ENCODE measurements at places on chromosomes 7 and 10.

- no peak overlapping the region for H3K4me3 ChIP-seq
- no peaks in the 10 kb centered on the region for H3K36me3 ChIP-seq
- H3K27me3 ChIP-seq: no peaks in the 10 kb centered on the region
- H3K4me1 ChIP-seq: peaks cover 2% of the 10 kb centered on the region
- DNase-seq: no peak
- no peak overlapping the region for H3K27ac ChIP-seq
These were observed 27.4 kb downstream of the ASZ1 start for GRCh38 chr7:117399820-117400422.

GRCh38 chr10:114698271-114699061 is 40.4 kb upstream of the ABLIM1 start:
- no peaks in the 10 kb centered on the region for H3K36me3 ChIP-seq
- no peaks in the 10 kb centered on the region for H3K27me3 ChIP-seq
- H3K4me3 ChIP-seq: no peak overlapping the region
- no peak overlapping the region for H3K27ac ChIP-seq
- H3K4me1 ChIP-seq: peaks cover 2% of the 10 kb centered on the region
- no peak for DNase-seq

DNA sequence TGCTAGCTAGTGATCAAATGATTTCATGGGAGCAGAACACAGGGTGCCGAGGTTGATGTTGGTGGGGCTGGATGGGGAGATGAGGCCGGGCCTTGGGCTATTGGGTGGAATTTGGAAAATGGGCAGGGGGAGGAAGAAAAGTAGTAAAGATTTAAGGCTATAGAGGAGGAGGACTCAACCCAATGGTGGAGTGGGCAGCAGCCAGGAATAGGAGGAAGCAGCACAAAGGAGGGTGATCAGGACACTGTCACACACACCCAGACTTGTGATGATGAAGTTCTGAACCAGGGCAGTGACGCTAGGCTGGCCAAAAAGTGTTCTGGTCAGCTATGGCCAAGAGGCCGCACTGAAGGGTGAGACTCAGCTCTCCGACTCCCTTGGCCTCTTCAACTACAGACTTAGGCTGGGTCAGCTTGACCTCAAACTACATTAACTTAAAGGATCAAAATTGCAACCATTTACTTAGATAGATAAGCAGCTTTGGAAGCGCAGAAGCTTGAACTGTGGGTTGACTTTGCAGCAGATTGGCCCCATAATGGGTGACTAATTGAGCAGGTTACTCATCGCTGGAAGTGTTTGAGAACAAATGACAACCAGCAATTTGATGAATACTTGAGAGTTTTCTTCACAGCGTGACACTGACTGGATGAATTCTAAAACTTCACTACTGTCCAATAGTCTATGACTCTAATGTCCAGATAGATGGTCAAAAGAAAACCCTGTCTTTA is 29.4 kb upstream of the GPR26 start:
- H3K27ac ChIP-seq: no peak overlapping the region
- H3K4me3 ChIP-seq: no peak overlapping the region
- H3K4me1 ChIP-seq: no peaks in the 10 kb centered on the region
- no peak for DNase-seq
- no peaks in the 10 kb centered on the region for H3K36me3 ChIP-seq
- no peaks in the 10 kb centered on the region for H3K27me3 ChIP-seq

DNA sequence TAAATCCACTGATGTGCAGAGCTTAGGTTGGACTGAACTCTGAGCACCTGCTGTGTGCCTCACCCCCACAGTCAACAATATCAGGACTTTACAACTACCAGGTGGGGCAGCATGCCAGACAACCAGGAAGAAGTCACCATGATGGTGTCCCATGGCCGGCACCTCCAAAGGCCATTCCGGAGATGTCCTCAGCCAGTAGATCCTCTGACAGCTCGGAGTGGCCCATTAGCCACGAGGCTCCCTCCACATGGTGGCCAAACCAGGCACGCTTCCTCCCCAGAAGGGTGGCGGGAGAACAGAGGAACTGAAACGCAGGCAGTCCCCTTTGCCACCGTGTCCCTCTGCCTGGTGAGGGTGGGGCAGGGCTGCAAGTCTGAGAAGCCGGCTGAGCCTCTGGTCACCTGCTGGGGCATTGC is 390.0 kb downstream of the TNS3 start:
- H3K36me3 ChIP-seq: no peaks in the 10 kb centered on the region
- no peak overlapping the region for H3K27ac ChIP-seq
- no peak for DNase-seq
- H3K27me3 ChIP-seq: no peaks in the 10 kb centered on the region
- no peak overlapping the region for H3K4me3 ChIP-seq

- H3K27ac ChIP-seq: no peak overlapping the region
- no peaks in the 10 kb centered on the region for H3K27me3 ChIP-seq
- DNase-seq: no peak
- H3K4me3 ChIP-seq: no peak overlapping the region
- no peaks in the 10 kb centered on the region for H3K4me1 ChIP-seq
- H3K36me3 ChIP-seq: no peaks in the 10 kb centered on the region
These were observed 151.2 kb downstream of the AUTS2 start for GRCh38 chr7:69749372-69749979.

Measured in aorta (tissue), 5 donors.